Naive thymus-derived CD8-positive, alpha-beta T cell (primary cell): ENCODE measurements at places on chromosomes 5 and 9. TPM values are rescaled to one million over a fixed set of nuclear protein-coding genes. Genes with fewer than 3 reads are reported as not detected.

DNA sequence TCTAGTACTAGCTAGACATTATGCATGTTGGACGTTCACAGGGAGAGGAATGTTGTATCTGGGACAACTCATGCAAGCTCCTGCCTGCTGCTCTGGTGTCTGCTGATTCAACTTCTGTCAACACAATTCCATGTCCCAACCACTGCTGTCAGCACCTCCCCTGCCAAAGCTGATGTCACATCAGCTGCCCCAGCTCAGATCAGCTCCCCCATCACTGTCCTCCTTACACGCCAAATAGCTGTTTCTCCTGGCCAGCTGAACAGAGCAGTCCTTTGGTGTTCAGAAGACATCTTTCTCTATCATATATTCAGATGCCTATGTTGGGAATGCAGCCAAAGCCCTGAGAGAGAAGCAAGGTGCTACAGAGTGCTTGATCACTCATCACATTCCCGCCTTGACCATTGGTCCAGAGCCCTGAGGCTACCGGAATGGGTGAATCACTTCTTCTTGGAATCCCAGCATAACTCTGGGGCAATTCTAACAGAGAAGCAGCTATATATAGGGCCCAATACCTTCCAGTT is 223.3 kb downstream of the SEC61B start:
- DNase-seq: no peak

GRCh38 chr5:137563301-137563645 is 64.1 kb upstream of the SPOCK1 start:
- DNase-seq: no peak

The TMC1 gene
- total RNA-seq: not detected

- no peak for DNase-seq
These were observed 26.4 kb downstream of the FGD3 start for GRCh38 chr9:92973700-92974099.

The CTNND2 gene
- not detected for total RNA-seq

GRCh38 chr5:78295035-78295961 is 800 bp upstream of the AP3B1 start:
- peak; percentile 24 for DNase-seq

DNA sequence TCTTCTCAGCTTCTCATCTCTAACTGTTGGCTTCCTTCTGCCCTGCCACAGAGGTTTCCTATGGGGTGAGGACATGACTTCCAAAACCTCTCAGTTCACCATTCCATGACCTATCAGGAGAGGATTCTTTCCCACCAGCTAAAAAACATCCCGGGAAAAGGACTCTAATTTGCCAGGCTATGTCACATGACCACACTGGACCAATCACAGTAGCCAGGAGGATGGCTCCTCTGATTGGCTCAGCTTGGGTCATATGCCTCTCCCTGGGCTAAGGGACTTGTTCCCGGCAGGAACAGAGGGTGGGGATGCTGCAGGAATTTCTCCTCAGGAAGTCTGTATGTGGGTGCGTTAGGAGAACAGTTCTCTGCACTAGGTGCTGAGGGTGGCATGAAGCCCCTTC is 40.3 kb upstream of the XPA start:
- no peak for DNase-seq

DNA sequence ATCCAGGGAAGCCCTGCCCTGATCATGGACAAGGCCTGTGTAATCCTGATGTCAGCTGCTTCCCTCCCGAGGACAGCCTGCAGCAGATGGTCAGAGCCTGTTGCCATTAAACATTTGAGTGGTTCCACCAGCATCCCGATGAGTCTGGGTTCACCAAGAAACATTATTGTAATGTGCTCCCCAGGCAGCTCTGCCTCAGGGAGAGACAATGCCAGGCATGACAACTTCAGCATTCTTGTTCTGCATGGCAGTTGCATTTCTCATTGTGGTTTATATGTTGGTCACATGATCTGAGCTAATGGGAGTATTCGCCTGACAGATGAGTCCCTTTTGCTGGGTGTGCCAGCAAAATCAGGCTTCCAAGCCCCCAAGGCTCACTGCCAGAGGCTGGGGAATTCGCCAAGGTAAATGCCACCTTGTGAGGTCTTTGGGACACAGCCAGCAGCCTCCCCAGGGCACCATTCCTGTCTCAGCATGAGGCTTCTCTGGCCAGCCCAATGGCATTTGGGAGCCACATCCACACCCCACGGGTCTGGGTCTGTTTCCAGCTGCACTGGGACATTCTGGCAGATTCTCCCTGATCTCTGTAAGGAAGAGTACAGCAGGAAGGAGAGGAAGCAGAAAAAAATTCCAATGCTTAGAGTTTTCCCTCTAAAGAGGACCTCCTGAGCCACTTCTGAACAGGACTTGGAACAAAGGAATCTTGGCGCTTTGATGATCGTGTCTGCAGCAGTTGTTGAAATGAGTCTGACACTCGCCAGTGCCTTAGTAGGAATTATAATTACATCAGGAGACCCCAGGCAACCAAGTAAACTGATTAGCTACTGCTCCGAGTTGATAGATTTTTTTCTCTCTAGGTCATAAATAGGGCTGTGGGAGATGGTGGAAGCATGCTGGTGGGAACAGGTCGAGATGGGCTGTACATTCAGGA is 18.7 kb downstream of the KCNIP1 start:
- no peak for DNase-seq

GRCh38 chr9:104658496-104659195 is 35.7 kb upstream of the OR13D1 start:
- DNase-seq: no peak

DNA sequence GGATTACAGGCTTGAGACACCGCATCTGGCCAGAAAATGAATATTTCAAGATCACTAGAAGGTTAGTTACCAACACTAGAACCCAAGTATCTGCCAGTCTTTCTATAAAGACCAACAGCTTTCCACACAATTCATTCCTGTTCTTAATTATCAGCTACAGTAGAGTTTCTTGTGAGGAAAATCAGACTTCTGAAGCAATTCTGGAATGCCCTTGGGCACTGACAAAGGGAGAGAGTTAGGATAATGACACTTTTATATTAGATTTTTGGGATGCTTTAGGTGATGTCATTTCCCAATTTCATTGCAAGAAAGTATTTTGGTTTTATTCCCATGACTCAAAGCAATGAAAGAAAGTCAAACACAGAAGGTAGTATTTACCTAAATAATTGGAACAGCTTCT is 497.0 kb upstream of the TUSC1 start:
- no peak for DNase-seq

DNA sequence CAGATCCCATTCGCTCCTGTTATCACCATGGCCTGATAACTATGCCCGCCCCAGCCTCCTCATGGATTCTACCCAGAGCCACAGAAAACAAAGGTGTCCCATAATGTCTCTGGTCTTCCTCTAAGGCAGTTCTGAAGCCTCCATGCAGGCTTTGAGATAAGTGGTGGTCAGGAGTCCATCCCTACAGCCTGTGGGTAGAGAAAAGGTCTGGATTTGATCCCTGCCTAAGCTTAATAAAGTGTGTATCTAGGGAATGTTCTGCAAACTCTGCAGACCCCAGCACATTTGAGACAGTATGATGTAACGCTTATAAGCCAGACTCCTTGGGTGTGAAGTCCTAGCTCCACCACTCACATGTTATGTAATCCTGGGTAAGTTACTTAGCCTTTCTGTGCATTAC is 187.3 kb downstream of the MAPKAP1 start:
- DNase-seq: no peak

The SPINK4 gene
- total RNA-seq: not detected

- DNase-seq: no peak
These were observed 45.7 kb downstream of the TEX10 start for GRCh38 chr9:100307080-100307479.

DNA sequence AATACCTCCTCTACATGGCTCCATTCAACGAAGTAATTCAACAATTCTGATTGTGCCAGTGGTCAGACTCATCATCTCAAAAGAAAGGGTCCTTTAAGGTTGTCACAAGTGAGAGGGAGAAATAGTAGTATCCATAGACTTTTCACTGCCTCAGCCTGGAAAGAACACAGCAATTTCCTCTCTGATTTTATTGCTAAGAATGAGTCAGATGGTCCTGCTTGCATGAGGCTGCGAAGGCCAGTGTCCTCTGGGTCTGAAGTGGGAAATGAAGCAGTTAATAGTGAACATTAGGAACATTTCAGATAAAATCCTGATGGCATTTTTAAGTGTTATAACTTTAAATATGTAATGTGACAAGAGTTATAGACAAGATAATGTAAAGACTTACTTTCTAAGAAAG is 979.0 kb downstream of the EFNA5 start:
- no peak for DNase-seq

- no peak for DNase-seq
These were observed 559.7 kb downstream of the TLR4 start for GRCh38 chr9:118263949-118264348.

GRCh38 chr5:113295111-113295539 is 139.7 kb downstream of the TSSK1B start:
- DNase-seq: no peak

DNA sequence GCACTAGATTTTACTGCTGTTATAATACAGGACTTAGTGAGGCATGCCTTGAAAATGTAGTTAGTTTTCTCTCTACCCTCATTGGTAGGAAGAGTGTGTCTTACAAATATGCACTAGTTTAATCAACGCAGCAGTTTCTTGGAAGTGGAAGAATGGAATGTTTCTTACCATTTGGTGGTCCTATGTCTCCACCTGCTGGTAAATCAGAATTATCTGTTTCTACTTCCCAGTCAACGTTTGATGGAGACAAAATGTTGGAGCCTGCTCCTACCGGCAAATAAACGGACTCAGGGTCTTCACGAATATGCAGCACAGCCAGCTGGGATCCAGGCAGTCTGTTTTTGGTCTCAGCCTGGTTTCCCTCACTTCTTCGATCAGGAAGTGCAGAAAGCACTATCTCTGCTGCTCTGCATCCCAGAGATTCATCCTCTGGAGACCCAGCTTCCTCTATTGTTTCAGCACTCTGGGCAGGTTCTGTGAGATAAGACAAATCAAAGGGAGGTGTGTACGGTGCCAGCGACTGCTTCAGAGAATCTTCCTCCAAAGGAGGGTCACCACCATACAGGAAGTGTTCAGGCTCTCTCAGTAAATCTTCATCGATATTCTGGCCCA is 59.5 kb upstream of the PCA3 start:
- DNase-seq: peak; percentile 18

The STK32A gene
- not detected for total RNA-seq

The LHX6 gene
- not detected for total RNA-seq

The IL33 gene
- total RNA-seq: not detected

- DNase-seq: no peak
These were observed 3.9 kb downstream of the FUBP3 start for GRCh38 chr9:130583271-130583670.

DNA sequence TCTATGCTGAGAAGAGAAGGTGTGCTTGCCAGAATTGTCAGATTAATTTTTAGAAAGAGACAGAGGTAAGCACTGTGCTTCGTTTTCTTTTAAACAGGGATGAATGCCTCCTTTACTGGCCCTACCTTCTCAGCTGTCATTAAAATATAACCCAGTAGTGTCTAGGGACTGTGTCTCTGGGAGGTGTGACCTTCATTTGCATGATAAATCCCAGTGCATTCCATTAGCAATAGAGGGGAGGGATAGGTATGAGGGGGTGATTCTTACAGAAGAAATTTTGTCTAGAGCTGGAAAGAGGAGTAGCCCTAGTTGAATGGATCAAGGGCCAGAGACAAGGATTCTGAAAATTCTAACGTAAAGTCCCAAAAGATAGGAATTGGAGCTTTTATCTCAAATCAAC is 351.5 kb downstream of the BNC2 start:
- DNase-seq: no peak

GRCh38 chr5:167482555-167482954 is 808.9 kb upstream of the WWC1 start:
- DNase-seq: no peak

- no peak for DNase-seq
These were observed 74.6 kb downstream of the NPR3 start for GRCh38 chr5:32785611-32786254.

The FLT4 gene
- total RNA-seq: 40.6 TPM

DNA sequence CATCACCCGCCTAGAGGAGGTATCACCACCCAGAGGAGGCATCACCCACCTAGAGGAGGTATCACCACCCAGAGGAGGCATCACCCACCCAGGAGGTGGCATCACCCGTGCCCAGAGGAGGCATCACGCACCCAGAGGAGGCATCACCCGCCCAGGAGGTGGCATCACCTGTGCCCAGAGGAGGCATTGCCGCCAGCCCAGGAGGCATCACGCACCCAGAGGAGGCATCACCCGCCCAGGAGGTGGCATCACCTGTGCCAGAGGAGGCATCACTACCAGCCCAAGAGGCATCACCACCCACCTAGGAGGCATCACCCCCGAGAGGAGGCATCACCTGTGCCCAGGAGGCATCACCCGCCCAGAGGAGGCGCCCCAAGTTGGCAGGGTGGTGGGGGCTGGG is 2.6 kb downstream of the NOTCH1 start:
- DNase-seq: no peak

DNA sequence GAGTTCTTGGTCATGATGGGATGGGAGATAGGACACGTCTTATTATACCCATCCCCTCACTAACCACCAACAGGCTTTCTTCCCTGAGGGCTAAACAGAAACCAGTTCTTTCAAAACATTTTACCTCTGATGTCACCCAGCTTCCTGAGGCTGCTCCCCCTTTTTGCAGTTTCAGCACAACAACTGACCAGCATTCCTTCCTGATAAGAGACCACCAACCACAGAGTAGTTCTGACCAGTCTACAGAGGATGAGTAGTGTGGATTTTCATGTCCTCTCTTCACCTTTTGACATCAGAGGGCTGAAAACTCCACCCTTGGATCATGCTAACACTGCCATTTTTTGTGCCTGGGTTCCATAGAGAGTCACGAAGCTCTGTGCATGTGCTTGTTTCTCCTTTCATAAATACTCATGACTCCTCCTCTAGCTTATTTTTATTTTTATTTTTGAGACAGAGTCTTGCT is 82.6 kb downstream of the OSTF1 start:
- DNase-seq: no peak

DNA sequence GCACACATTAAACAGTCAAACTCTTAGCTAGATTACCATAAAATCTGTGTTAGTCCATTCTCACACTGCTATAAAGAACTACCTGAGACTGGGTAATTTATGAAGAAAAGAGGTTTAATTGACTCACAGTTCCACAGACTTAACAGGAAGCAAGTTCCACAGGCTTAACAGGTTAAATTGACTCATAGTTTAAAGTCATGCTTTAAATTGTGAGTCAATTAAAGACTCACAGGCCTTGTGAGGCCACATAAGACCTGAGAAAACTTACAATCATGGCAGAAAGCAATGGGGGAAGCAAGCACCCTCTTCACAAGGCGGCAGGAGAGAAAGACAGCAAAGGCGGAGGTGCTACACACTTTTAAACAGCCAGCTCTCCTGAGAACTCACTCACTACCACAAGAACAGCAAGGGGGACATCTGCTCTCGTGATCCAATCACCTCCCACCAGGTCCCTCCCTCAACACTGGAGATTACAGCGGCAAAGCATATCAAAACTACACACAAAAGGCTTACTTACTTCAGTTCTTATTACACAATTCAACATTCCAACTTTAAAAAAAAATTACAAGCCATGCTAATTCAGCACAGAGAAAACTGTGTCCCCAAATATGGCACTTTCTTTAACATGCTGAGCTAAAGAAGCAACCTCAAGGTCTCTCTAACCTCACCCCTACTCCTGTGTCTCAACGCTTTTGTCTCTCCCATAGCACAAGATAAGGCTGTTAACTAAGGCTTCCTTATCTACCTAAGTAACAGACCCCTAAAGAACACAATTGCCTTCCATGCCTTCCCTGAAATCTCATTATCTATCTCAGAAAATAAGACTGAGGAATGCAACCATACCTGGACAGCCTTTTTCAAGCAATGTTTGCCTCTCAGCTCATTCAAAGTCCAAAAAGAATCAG is 805.1 kb downstream of the NR2F1-AS1 start:
- DNase-seq: no peak
